Stimulated activated CD4-positive, alpha-beta T cell treated with anti-CD3 and anti-CD28 coated beads, Interleukin-2, amount 100 ng/mL, for 24 hours (primary cell): ENCODE measurements at places on chromosomes 2 and 18.

DNA sequence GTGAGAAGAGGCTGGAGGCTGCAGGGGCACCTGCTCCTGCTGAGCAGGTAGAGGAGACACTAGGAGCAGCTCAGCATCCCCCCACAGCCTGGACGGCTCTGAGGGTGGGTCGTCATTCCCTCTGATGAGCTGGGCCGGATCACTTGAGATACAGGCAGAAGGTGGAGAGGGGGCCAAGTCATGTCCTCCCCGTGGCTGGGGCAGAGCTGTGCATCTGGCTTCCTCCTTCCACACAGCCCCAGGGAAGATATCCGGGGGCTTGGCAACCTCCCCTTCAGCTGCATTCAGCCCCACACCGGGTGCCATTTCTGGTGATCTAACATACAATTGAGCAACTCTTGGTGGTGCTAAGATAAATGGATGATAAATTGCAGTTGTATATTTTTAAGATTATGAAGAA is 236.9 kb downstream of the LDLRAD4 start:
- no peak for DNase-seq

DNA sequence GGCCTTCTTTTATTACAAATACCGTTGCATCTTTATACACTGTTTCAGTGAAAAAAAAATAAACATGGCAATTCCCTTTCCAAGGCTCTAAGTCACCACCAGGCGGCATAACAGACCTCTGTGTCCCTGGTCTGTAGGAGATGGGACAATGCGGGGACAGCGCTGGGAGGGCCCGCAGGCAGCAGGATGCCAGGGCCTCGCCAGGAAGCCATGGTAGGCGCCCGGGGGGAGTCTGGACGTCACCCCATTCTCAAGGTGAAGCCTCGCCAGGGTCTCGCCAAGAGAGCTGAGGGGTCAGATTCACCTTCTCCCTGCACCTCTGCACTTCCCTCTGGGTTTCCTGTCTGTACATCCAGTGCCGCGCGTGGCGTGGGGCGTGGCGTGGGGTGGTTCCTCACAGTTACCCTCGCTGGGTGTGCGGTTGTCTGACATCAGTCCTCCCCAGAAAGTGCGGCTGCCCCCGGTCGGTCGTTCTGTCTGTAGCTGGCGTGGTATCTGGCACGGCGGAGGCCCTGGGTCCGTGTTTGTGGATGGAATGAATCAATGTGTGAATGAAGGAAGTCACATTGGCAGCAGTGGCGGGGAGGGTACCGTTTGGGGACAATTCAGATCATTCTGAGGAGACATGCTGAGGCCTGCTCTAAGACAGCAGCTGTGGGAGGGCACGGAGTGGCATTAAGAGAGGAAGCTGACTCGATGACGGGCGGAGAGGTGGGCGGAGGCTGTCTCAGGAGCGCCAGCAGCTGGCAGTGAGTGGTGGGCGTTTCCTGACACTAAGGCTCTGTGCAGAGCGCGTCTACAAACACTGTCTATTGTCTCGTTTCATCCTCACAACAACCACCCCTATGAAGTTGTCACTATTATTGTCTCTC is 46.0 kb downstream of the LRRFIP1 start:
- peak; percentile 86 for DNase-seq

- DNase-seq = no peak
Measured at GRCh38 chr2:191070276-191070675, 56.3 kb upstream of the STAT1 start.

- DNase-seq = no peak
Measured at GRCh38 chr18:13625843-13626543, 100.4 kb downstream of the FAM210A start.

- DNase-seq = no peak
Measured at GRCh38 chr2:229098801-229099200, 172.3 kb downstream of the PID1 start.

DNA sequence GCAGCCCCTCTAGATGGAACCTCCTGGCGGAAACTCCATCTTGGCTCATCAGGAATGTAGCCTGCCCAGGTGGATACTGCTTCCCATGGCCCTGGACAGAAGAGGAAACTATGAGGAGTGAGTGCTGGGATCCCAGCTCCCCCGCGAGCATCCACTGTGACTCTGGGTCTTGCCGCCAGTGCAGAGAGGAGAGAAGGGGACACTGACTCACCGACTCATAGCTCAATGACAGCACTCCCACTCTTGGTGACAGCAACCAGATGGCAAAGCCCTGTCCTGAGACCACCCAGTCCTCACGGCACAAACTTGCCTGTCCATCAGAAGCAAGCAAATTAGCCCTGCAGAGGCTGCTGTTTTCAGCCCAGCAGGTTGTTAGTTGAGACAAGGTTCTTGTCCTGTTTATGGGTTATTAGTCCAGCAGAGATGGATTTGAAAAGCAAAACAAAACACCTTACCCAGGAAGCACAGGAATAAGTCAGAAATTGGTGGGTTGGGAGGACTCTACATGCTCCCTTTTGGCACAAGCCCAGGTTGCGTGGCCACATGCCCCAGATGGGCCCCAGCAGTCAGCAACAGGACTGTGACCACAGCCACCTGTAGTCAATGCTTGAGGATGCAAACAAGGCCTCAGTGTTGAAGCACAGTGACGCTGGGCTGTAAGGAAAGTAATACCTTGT is 111.5 kb upstream of the GLI2 start:
- no peak for DNase-seq

DNA sequence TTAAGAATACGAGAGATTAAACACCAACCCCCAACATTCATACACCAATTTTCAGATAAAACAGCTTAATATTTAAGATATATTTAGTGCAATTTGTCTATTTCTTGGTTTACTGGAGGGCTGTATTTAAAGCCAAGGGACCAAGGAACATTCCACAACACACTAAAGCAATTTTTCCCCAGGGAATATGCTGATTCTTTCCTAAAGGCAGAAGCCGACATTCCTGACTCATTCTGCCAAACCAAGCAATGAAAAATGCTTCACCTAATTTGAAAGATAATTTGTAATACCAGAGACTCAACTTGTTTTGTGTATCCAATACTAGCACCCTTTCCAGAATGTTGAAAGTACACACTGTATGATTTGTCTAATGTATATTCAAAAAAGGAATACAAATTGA is 1267.6 kb upstream of the PIK3C3 start:
- DNase-seq = no peak

- no peak for DNase-seq
Measured at GRCh38 chr2:80008596-80008995, 296.0 kb downstream of the LRRTM1 start.

DNA sequence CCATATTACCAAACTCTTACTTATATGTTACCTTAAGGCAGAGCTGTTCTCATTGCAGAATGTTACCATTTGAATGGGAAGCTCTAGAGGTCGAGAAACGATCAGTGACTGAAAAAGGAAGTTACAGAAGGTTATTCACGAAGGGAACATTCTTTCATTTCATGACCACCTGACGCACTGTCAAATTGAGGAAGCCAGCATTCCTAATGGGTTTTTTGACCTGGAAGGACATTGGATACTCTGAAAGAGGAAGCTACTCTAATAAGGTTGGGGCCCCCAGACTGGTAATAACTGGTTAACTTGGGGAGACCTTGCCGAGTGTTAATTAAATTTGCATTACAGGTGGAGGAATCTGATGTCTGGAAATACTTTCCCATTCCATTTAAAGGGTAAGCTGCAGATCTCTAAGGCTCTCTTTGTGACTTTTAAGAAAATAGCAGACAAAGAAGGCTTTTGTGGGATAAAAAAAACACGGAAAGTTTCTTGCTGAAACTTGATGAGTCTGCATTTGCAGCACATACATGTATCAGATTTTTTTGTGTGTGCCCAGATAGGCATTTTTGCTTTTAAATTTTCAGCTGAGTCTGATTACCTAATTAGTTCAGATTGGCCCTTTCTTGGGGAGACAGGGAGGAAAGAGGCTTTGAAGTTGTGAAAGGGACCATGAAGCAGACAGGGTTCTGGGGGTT is 137.1 kb downstream of the LTBP1 start:
- DNase-seq = no peak

DNA sequence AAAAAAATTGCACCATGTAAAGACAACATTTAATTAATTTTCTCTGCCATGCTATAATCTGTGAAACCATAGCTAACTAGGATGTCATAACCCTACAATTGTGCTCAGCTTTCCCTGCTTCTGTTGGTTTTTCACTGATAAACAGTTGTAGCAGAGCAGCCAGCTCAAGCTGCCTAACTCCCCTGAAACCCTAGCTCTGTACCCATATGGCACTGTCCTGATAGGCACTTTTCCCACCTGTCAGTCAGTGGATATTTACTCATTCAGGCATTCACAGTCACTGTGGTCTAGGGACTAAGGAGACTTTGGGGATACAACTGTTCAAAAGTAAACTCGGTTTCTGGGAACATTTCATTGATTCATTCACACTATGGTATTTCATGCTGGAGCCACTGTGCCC is 407.0 kb downstream of the DSEL start:
- no peak for DNase-seq

- DNase-seq = no peak
Measured at GRCh38 chr18:76928179-76928868, 106.0 kb downstream of the ZNF236 start.

- DNase-seq = no peak
Measured at GRCh38 chr2:85736456-85737355, 17.1 kb upstream of the ATOH8 start.

- DNase-seq = no peak
Measured at GRCh38 chr2:128868686-128869551, 550.3 kb upstream of the HS6ST1 start.

DNA sequence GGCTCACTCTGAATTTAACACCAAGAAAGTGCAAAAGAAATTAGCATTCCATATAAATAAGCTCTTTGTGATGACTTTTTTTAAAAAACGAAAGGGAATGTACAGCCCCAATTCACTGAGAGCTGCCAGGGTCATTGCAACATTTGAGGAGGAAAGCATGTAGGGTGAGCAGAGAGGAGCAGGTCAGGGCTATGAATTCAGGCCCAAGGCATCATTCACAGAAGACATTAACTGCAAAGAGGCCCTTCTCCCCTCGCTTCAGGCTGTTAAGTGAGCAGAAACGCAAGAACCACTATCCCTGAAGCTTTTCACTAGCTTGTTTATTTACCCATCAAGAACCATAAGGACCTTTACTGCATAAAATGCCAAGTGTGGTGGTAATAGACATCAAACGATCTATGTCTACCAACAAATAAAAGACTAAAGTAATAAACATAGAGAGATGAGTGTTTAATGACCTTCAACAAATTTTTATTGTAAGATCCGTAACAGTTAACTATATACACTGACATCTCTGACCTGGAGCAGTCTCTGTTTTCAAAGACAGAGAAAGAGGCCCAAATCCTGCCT is 333.1 kb upstream of the HNRNPA3 start:
- no peak for DNase-seq

GRCh38 chr2:142757111-142757510 is 120.4 kb upstream of the KYNU start:
- no peak for DNase-seq

DNA sequence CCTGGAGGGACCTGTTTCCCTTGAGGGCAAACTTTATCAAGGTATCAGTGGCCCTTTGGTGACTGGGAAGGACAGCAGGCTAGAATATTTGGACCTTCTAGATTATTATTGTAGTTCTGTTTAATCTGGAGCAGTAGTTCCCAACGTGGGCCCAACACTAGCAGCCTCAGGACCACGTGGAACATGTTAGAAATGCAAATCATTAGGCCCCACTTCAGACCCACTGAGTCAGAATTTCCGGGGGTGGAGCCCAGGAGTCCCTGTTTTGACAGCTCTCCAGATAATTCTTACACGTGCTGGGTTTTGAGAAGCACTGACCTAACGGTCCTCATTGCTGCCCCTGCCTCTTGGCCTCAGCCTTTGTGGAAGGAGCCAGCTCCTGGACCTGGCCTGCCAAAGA is 25.5 kb upstream of the DYNC2LI1 start:
- peak; percentile 23 for DNase-seq

GRCh38 chr2:38074764-38075506 is 1.0 kb downstream of the CYP1B1 start:
- DNase-seq = peak; percentile 30

DNA sequence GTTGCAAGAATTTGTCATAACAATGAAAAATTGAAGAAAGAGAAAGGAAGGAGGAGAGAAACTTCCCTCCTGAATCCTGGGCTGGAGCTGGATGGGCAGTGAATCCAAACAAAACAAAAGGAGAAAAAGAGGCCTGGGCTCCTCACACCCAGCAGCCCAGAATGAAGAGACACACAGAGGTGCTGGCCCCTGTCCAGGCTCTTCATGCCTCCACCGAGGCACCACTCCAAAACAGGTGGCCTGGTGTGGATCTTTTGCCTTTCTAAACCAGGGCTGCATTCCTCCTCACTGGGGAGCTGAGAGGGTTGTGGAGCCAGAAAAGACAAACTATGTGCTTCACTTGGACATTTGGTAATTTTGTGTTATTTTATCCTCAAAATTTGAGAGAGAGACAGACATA is 76.0 kb downstream of the FAM124B start:
- no peak for DNase-seq

DNA sequence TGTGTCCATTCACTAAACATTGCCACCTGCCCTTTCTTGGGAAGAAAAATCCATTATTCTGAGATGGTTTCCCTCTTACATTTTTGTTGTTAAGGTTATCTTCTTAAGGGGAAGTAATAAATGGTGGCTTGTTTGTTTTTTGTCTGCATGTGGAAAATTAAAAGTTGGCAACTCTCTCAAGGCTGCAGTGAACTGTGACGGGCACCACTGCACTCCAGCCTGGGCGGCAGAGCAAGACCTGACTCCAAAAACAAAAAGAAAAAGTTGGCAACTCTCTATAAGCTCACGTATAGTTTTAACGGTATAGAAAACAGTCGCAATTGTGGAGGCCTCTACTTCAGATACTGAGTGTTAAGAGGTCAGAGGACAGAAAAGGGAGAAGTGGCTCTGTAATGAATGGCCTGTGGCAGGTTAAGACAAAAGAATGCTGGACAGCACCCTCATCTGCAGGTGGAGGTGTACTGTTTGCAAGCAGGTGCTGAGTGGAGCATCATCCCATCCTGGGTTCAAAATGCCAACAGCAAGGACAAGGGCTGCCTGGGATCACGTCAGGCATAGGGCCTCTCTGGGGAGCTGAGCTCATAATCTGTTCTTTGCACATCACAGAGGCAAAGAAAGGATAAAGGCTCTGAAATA is 16.7 kb downstream of the L3MBTL4 start:
- no peak for DNase-seq

GRCh38 chr2:169018390-169018789 is 12.7 kb downstream of the ABCB11 start:
- no peak for DNase-seq

- DNase-seq = no peak
Measured at GRCh38 chr18:51425889-51426288, 228.4 kb upstream of the MEX3C start.

- DNase-seq = no peak
Measured at GRCh38 chr2:27904405-27904665, 13.8 kb downstream of the BABAM2 start.

GRCh38 chr2:170509452-170510193 is 205.5 kb upstream of the SP5 start:
- no peak for DNase-seq

DNA sequence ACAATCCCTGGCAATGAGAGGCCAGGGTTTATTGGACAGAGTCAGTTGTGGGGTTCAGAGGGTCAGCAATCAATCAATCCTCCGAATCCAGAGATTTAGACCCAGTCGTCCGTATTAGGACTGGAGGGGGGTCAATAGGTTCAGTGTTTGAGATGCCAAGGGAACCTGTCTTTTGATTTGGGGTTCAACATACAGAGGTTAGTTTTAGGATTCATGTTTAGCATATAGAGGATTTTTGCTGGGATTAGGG is 292 bp downstream of the GMPPA start:
- no peak for DNase-seq

- DNase-seq = no peak
Measured at GRCh38 chr2:42618116-42618515, 49.7 kb downstream of the MTA3 start.
